Ascending aorta (tissue), 2 donors: ENCODE measurements at places on chromosomes 3 and 15.

GRCh38 chr15:23806980-23807379, 119.9 kb upstream of the NDN start:
- H3K27me3 ChIP-seq: no peaks in the 10 kb centered on the region
- DNase-seq: no peak
- no peaks in the 10 kb centered on the region for H3K36me3 ChIP-seq
- no peaks in the 10 kb centered on the region for H3K4me1 ChIP-seq
- no peak overlapping the region for H3K27ac ChIP-seq
- H3K4me3 ChIP-seq: no peak overlapping the region

DNA sequence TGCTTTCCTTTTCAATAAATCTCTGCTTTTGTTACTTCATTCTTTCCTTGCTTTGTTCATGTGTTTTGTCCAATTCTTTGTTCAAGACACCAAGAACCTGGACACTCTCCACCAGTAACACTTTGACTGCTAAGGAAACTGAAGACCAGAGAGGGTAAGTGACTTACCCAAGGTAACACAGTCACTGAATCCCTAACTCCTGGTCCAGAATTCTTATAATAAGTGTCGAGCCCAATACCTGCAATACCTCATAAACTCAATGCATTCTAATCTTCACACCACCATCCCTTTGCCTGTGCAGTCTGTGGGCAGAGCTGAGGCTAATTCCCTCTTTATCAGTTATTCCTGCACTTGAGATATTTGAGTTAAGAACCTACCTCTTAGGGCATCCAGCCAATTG, 237.8 kb downstream of the UACA start:
- no peaks in the 10 kb centered on the region for H3K36me3 ChIP-seq
- no peak for DNase-seq
- no peaks in the 10 kb centered on the region for H3K4me1 ChIP-seq
- H3K4me3 ChIP-seq: no peak overlapping the region
- no peaks in the 10 kb centered on the region for H3K27me3 ChIP-seq

DNA sequence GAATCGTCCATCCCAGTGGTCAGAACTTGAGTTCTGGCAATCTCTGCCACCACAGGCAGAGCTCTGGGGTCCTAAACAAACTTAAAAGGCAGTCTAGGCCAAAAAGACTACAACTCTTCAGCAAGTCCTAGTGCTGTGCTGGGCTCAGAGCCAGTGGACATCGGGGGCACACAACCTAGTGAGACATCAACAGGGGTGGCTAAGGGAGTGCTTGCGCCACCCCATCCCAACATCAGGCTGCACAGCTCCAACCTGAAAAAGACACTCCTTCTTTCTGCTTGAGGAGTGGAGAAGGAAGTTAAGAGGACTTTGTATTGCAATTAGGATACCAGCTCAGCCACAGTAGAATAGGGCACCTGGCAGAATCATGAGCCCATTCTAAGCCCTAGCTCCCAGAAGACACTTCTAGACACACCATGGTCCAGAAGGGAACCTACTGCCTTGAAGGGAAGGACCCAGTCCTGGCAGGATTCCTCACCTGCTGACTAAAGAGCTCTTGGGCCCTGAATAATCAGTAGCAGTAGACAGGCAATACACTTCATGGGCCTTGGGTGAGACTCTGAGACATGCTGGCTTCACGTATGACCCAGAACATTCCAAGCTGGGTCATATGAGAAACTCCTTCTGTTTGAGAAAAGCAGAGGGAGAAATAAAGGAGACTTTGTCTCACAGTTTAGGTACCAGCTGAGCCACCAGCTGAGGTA, 72.0 kb downstream of the TFDP2 start:
- no peak overlapping the region for H3K27ac ChIP-seq
- H3K36me3 ChIP-seq: peaks cover 5% of the 10 kb centered on the region
- DNase-seq: no peak

GRCh38 chr3:176969066-176969465, 228.2 kb downstream of the TBL1XR1 start:
- no peaks in the 10 kb centered on the region for H3K27me3 ChIP-seq
- no peak for DNase-seq
- H3K36me3 ChIP-seq: no peaks in the 10 kb centered on the region
- no peak overlapping the region for H3K27ac ChIP-seq
- no peak overlapping the region for H3K4me3 ChIP-seq

DNA sequence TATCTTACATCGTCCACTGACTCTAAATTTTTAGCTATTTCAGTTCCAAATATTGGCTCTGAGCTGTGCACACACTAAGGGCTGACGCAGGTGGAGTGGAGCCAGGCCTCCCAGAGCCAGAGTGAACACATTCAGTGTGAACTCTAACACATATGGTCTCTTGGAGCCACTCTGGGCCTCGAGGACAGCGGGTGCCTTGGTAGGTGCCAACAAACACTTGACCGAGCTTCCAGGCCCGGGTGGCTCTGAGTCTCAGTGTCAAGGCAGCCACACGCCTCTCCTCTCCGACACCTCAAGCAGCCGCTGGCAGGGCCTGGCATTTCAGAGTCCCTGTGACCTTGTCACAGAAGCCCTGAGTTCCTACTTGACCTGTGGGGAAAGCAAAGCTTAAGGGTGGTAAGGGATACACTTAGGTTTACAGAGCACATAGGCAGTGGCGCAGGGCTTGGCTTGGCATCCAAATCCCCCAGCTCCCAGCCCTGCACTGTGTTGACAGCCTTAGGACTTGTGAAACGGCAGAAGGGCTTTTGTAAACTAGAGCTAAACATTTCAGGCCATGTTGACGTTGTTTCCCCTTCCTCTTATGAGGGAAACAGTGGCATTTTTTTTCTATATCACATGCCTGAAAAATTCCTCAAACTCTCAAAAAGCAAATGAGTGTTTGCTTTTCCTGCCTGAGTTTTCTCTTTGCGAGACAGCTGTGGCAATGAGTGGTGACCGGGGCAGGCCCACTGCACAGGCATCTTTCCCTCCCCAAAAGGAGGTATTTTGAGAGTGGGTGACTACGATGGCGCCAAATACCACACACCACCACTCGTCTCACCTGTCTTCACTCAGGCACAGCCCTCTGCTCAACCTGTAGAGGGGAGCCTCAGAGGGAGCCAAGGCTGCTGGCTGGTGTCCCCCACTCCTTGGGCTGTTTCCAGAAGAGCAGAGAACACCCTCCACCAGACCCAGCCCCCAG, 60.8 kb downstream of the DAPK2 start:
- H3K27ac ChIP-seq: peak overlapping the region; percentile 55
- H3K36me3 ChIP-seq: no peaks in the 10 kb centered on the region
- H3K4me1 ChIP-seq: peaks cover 3% of the 10 kb centered on the region
- peak; percentile 22 for DNase-seq
- H3K4me3 ChIP-seq: no peak overlapping the region

DNA sequence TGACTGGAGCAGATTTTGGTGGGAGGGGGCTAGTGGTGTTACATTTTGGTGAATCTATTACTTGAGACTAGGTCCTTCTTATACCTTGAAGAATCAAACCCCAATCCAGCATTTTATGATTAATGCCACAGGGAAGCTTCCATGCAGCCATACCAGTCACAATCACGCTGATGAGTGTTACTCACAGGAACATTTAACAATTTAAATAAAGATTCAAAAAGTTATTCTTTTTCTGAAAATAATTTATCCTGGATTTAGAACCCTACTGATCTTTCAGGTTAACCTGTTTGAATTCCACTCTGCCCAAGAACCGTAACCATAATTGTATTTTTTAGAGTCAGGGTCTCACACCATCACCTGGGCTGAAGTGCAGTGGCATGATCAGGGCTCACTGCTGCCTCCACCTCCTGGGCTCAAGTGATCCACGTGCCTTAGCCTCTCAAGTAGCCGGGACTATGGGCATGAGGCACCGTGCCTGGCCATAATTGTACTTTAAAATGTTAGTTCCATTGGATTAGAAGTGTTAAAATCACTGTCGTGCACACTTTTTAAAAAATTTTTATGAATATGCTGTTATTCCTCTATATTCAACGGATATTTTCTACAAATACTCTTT, 929 bp upstream of the MTMR10 start:
- peak overlapping the region; percentile 83 for H3K27ac ChIP-seq
- DNase-seq: no peak
- peaks cover 5% of the 10 kb centered on the region for H3K4me1 ChIP-seq
- H3K27me3 ChIP-seq: no peaks in the 10 kb centered on the region
- H3K4me3 ChIP-seq: peak overlapping the region; percentile 95

DNA sequence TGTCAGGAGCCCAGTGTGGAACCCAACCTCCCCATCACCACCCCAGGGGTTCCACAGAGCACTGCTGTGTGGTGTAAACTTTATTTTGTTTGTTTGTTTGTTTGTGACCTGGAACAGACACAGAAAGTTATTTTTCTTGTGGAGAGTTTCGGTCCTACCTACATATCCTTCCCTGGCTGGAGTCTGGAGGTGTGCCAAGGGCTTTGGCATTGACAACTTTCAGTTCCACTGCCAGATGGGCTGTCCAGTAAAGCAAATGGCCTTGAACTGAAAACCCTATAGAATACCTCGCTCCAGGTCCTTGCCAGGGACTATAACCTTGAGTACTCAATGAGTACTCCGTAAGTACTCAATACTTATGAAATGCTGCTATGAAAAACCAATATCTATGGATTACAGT, 103.5 kb downstream of the MITF start:
- no peak overlapping the region for H3K4me3 ChIP-seq
- DNase-seq: no peak
- no peaks in the 10 kb centered on the region for H3K4me1 ChIP-seq
- no peaks in the 10 kb centered on the region for H3K36me3 ChIP-seq
- no peaks in the 10 kb centered on the region for H3K27me3 ChIP-seq

- H3K27ac ChIP-seq: no peak overlapping the region
- no peaks in the 10 kb centered on the region for H3K36me3 ChIP-seq
- H3K27me3 ChIP-seq: no peaks in the 10 kb centered on the region
- no peak overlapping the region for H3K4me3 ChIP-seq
- no peak for DNase-seq
Observed at GRCh38 chr3:179036226-179036625, 35.4 kb downstream of the ZMAT3 start.

DNA sequence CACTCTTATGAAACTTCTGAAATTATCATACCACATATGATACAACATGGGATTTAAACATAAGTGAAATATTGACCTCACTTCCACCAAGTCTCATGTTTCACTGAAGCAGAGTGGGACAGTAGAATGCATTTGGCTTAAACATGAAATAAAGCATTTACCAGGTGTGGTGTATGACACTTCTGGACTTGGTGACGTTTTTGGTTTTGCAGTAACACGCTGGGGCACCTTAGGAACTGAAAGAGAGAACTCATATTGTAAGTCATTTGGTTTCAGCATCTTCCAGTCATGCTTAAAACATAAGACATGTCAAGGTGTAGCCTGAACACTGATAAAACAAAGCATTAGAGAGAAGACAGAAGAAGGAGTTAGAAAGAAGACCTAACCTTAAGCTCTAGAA, 95.3 kb downstream of the TFG start:
- no peaks in the 10 kb centered on the region for H3K27me3 ChIP-seq
- no peak overlapping the region for H3K27ac ChIP-seq
- no peak overlapping the region for H3K4me3 ChIP-seq

DNA sequence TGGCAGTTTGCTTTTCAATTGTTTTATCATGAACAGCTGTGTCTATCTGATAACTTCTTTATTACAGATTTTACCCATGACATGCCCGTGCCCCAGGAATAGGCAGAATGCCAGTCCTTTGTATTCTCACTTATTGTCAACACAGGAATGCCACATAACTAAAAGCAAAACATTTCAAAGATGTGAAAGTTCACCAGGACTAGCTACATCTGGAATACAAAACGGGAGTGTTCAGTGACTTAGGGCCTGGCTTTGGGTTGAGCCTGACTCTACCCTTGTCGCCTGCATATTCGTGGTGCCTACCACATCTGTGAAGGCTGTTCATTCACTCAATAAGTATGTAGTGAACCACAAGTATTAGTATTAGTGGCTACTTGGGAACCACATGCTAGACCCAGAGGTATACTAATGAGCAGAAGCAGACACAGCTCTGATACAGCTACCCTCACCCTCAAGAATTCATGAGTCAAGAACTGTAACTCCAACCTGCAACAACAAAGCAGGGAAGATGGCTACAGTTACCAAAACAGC, 2.9 kb downstream of the TNFSF10 start:
- no peak for DNase-seq
- no peaks in the 10 kb centered on the region for H3K27me3 ChIP-seq
- H3K27ac ChIP-seq: no peak overlapping the region

GRCh38 chr15:71069693-71070092, 45.6 kb upstream of the THSD4 start:
- H3K27me3 ChIP-seq: no peaks in the 10 kb centered on the region
- DNase-seq: no peak
- H3K27ac ChIP-seq: no peak overlapping the region
- no peaks in the 10 kb centered on the region for H3K36me3 ChIP-seq

DNA sequence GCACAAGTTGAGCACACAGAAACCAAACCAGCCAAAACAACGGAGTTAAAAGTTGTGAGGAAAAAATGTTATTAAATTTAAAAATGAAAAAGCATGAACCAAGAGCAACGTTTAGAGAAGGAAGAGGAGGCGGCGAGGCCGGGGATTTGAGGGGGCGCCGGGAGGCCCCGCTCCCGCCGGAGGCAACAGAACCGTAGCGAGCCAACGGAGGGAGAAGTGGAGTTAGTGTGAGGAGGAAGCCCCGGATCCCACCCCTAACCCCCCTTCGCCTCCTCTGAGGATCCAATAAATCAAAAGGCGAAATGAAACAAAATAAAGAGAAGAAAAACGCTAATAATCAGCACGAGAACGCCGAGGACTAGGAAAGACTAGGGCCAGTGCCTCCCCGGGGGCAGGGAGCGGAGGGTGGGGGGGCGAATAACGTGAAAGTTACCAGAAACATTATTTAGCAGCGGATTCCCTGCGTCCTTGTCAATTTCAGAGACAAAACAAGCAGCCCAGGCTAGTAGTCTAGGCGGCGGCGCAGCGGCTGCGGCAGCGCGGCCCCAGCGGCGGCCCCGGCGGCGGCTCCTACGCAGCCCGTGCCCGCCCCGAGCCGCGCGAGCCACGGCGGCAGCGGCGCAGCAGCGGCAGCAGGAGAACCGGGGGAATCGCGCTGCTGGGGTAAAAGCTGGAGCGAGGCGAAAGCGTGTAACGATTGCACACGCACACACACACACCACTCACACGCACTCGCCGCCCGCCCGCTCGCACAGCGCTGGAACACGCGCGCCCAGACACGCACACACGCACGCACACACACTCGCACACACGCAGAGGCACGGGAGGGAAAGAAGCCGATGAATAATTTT, 1.7 kb downstream of the MEIS2 start:
- DNase-seq: no peak
- peaks cover 10% of the 10 kb centered on the region for H3K4me1 ChIP-seq
- H3K36me3 ChIP-seq: no peaks in the 10 kb centered on the region
- H3K4me3 ChIP-seq: peak overlapping the region; percentile 81
- no peaks in the 10 kb centered on the region for H3K27me3 ChIP-seq

DNA sequence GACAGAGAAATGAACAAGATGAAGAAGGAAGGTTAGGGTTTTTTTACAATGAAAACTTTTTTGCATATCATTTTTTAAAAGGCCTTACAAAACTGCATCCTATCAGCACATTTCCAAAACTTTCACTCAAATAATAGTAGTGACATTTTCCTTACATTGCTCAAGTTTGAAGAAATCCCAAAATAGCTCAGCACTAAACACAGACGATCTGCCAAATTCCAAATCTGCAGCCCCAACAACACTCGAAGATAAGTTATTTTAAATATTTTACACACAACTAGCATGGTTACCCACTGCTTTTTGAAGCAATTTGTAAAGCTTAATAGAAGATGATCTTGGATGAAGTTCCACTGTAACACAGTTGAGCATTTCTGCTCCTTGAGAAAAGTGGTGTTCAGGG, 535.6 kb upstream of the ALCAM start:
- H3K4me1 ChIP-seq: no peaks in the 10 kb centered on the region
- H3K27ac ChIP-seq: no peak overlapping the region
- H3K36me3 ChIP-seq: no peaks in the 10 kb centered on the region
- no peaks in the 10 kb centered on the region for H3K27me3 ChIP-seq
- no peak overlapping the region for H3K4me3 ChIP-seq
- DNase-seq: no peak
